ENCODE measurements at places on chromosomes 12 and 14. TPM values are rescaled to one million over a fixed set of nuclear protein-coding genes. Genes with fewer than 3 reads are reported as not detected.

DNA sequence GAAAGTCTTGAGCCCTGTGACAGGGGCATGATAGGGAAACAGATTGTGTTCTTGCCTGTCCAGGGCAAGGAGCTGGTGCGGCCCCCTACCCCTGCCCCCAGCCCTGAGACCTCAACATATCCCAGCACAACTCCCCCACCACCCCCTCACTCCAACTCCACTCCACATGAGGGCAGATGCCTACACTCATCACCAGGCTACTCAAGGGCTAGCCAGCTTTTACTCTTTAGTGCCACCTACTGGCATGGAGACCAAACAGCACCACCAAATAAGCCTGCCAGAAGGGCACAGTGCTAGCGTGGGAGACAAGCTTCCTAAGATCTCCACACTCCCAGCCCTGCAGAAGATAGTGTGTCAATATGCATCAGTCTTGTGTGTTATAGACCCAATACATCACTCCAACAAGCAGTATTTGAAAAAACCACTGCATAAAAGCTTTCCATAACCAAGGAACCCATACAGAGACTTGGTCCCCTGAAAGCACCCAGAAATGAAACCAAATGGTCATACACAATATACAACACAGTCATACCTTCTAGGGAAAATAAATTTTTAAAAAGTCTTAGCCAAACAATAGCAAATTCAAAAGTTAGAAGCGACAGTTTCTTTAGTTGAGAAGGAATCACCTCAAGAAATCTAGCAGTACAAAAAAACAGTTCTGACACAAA lies 154.4 kb downstream of the KCNK10 start:
- H3K4me3 ChIP-seq: no peak overlapping the region
- H3K27ac ChIP-seq: no peak overlapping the region
- DNase-seq: peak; percentile 73
- peaks cover 4% of the 10 kb centered on the region for H3K27me3 ChIP-seq
- no peaks in the 10 kb centered on the region for H3K36me3 ChIP-seq

DNA sequence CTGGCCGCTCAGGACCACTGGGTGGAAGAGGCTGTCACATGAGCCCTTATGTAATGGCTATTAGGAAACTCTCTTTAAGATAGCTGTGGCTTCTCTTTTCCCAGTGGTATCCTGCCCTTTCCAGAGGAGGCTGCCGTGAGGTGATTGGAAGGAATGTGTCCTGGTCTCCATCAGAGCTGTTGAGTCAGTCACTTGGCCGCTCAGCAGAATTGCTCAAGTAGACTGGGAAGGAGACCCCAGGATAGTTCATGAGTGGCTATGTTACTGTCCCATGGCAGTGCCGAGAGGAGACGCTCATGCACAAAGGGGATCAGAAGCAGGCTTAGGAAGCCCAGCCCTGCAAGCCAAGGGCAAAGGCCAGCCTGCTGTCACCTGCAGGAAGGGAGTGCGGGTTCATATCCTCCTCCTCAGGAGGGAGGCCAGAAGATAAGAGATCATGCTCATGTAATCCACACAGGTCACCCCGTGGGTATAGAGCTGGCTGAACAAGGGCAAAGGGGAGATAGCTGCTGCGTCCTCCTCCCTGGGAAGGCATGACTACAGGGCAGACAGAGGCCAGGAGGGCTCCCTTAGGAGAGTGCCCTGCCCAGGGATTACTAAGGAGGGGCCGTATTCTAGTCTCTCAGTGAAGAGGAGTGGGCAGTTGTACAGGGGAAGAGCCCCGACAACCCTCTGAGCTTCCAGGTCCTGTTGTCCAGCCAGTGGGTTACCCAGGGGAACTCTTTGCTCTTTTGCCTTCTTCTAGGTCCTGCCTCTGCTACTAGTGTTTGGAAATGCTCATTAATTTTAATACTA lies 137.0 kb upstream of the MAX start:
- no peaks in the 10 kb centered on the region for H3K27me3 ChIP-seq
- peak; percentile 19 for DNase-seq
- no peak overlapping the region for H3K4me3 ChIP-seq
- no peaks in the 10 kb centered on the region for H3K36me3 ChIP-seq
- peaks cover 3% of the 10 kb centered on the region for H3K4me1 ChIP-seq
- H3K27ac ChIP-seq: no peak overlapping the region

DNA sequence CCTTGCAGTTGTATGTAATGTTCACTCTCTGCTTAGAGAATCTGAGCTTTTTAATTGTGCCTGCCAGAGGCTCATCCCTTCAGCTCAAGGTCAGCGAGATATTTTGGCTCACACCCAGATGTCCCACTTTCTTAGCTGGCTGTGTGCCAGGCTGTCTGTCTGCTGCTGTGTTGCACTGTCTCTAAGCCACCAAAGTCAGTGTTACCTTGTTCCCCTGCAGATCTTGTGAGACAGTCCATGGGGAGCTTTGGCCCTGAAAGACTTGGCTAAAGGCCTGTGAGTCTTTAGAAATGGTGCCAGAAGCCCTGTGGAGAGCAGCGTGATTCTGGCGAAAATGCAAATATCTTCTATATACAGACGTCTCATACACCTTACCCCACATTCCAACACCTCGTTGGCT lies 293.7 kb downstream of the TTC6 start:
- H3K27me3 ChIP-seq: no peaks in the 10 kb centered on the region
- no peak overlapping the region for H3K27ac ChIP-seq
- no peaks in the 10 kb centered on the region for H3K36me3 ChIP-seq
- no peaks in the 10 kb centered on the region for H3K4me1 ChIP-seq
- no peak overlapping the region for H3K4me3 ChIP-seq
- DNase-seq: peak; percentile 30

DNA sequence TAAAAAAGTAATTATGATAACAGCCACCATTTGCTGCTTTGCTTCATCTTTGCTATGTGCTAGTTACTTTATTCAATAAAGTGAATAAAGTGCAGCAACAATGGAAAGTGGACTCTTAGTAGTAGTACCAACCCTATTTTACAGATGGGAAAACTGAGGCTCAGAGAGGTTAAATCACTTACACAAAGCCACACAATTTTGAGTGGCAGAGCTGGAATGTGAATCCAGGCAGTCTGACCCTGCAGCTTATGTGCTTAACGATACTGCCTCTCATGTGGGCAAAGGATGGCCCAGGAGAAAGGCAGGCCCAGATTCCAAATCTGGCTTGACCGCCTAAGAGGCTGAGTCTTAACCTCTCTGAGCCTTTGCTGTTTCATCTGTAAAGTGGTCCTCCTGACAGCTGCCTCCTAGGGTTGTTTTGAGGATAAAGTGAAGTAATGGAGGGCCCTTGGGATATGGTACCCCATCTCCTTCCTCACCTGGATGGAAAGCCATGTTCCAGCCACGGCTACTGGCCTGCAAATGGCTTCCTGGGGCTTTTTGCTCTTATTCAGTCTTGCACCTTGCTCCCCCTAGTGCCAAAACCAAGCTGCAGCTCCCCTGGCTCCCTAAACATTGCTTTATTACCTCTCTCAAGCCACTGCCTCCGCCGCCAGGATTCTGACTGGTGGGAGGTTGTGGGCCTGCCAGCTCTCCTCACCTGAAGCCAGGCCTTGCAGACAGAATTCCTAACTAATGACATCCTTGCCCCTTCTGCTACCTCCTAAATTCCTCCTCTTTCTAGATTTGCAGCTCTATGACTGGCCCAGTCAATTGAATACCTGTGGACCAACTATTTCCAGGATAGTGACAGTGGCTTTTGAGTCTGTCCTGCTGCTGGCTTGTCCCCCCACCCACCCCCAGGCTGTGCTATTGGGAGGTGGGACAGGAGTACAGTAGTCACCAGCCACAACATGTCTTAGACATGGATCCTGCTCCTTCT lies 283.3 kb upstream of the PWP1 start:
- DNase-seq: peak; percentile 66
- no peak overlapping the region for H3K27ac ChIP-seq
- no peaks in the 10 kb centered on the region for H3K27me3 ChIP-seq
- no peaks in the 10 kb centered on the region for H3K4me1 ChIP-seq
- H3K36me3 ChIP-seq: no peaks in the 10 kb centered on the region
- H3K4me3 ChIP-seq: no peak overlapping the region

- H3K27ac ChIP-seq: no peak overlapping the region
- H3K4me1 ChIP-seq: no peaks in the 10 kb centered on the region
- H3K4me3 ChIP-seq: no peak overlapping the region
- H3K27me3 ChIP-seq: no peaks in the 10 kb centered on the region
Observed at GRCh38 chr12:76920172-76921099, 41.6 kb upstream of the CSRP2 start.

DNA sequence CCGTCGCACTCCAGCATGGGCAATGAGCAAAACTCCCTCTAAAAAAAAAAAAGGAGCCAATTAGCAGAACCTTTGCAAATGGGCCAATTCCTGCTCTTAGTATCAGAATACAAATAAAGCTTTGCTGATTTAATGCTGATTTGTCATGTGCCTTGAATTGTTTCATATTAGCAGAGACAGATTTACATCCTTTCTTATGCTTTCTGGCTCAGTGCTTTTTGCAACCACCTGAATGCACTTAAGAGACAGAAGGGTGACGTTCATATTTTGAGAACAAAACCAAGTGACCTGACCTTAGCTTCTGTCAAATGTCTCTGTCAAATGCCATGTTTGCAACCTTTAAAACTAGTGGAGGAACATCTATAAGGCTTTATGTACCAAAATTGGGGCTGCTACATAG lies 43.8 kb upstream of the YAF2 start:
- no peak for DNase-seq
- H3K4me3 ChIP-seq: no peak overlapping the region
- no peaks in the 10 kb centered on the region for H3K27me3 ChIP-seq
- H3K4me1 ChIP-seq: peaks cover 16% of the 10 kb centered on the region

DNA sequence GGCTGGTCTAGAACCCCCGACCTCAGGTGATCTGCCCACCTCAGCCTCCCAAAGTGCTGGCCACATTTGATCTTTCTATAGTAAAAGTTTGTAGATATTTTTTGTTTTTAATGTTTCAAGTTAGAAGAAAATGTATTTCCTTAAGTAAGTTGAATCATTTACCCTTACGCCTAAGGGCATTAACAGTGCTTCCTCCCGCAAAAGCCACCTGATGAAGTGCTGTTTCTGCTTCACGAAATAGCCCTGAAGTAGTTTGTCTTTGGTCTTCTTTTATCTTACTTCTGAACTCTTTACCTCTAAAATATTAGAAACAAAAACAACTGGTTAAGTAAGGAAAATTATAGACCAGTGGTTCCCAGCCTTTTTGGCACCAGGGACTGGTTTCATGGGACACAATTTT lies 22.7 kb downstream of the PAWR start:
- no peak for DNase-seq
- H3K36me3 ChIP-seq: no peaks in the 10 kb centered on the region
- H3K4me1 ChIP-seq: peaks cover 5% of the 10 kb centered on the region
- no peak overlapping the region for H3K27ac ChIP-seq

DNA sequence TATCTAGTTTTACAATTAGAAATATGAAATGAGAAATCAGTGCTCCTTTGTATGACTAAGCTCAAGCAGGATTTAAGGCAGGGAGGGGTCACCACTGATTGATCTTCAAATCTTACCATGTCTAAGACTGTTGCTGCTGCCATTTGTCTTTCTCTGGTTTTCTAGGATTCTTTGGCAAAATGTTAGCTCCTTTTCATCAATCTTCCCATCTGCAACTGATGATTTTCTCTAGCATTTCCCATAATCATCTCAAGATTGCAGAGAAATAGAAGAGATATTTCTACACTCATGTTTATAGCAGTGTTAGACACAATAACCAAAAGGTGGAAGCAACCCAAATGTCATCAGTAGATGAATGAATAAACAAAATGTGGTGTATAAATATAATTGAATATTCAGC lies 175.0 kb downstream of the RAD51B start:
- H3K4me1 ChIP-seq: no peaks in the 10 kb centered on the region
- no peak overlapping the region for H3K4me3 ChIP-seq
- H3K27ac ChIP-seq: no peak overlapping the region

DNA sequence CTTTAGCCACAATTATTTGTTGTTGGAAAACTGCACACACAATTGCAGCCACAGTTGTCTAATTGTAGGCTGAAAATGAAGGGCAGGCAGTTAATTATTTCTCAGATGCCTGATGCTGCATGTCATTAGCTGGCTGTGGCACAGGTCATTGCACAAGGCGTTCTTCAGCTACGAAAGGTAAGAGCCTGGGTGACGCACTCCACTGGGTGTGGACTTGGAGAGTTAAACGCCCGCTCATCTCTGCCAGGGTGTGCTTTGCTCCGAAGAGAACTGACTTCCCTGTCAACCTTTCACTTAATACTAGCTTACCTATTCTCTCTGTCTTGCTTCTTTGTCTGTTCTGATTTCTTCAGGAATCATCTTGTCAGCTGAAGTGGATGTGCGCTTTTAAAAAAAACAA lies 91.4 kb upstream of the CPM start:
- H3K4me1 ChIP-seq: no peaks in the 10 kb centered on the region
- H3K36me3 ChIP-seq: no peaks in the 10 kb centered on the region
- no peaks in the 10 kb centered on the region for H3K27me3 ChIP-seq

GRCh38 chr12:124109760-124110159 lies 136.7 kb downstream of the ZNF664 start:
- H3K27ac ChIP-seq: no peak overlapping the region
- H3K4me3 ChIP-seq: no peak overlapping the region
- no peaks in the 10 kb centered on the region for H3K27me3 ChIP-seq
- no peaks in the 10 kb centered on the region for H3K4me1 ChIP-seq
- no peaks in the 10 kb centered on the region for H3K36me3 ChIP-seq

- no peaks in the 10 kb centered on the region for H3K36me3 ChIP-seq
- H3K4me1 ChIP-seq: peaks cover 15% of the 10 kb centered on the region
- no peak overlapping the region for H3K27ac ChIP-seq
Observed at GRCh38 chr14:90732718-90733117, 83.5 kb downstream of the TTC7B start.

GRCh38 chr12:22008196-22008595 lies 37.8 kb upstream of the CMAS start:
- no peak overlapping the region for H3K27ac ChIP-seq
- no peaks in the 10 kb centered on the region for H3K36me3 ChIP-seq
- no peak overlapping the region for H3K4me3 ChIP-seq
- H3K27me3 ChIP-seq: no peaks in the 10 kb centered on the region
- no peak for DNase-seq
- no peaks in the 10 kb centered on the region for H3K4me1 ChIP-seq

DNA sequence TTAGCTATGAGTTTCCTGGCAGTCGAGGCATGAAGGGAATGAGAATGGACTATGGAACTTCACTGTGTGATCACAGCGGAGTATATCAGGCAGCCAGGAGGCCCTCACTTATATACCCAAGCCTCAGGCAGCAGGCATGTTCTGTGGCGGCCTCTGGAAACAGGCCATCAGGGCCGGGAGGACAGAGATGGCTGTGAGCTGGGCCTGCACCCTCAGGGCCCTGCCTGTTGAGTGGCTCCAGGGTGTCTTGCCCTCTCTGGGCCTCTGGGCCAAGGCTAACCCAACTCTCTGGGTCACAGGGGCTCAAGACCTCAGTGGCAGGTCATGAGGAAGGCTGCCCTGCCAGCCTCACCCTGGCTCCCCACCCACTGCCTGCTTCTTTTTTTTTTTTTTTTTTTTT lies 33.9 kb upstream of the RCOR1 start:
- no peak overlapping the region for H3K27ac ChIP-seq
- no peak for DNase-seq
- no peaks in the 10 kb centered on the region for H3K27me3 ChIP-seq
- no peaks in the 10 kb centered on the region for H3K36me3 ChIP-seq

Gene TOMM20L
- polyA plus RNA-seq: not detected

Gene GARIN6
- not detected for polyA plus RNA-seq

Gene TNS2
- 396 TPM for polyA plus RNA-seq

Gene SLC10A1
- polyA plus RNA-seq: not detected

Gene OR10P1
- polyA plus RNA-seq: not detected
